ENCODE measurements at places on chromosomes 3 and 15.

GRCh38 chr15:71396536-71397125, 281.4 kb downstream of the THSD4 start:
- DNase-seq = no peak

DNA sequence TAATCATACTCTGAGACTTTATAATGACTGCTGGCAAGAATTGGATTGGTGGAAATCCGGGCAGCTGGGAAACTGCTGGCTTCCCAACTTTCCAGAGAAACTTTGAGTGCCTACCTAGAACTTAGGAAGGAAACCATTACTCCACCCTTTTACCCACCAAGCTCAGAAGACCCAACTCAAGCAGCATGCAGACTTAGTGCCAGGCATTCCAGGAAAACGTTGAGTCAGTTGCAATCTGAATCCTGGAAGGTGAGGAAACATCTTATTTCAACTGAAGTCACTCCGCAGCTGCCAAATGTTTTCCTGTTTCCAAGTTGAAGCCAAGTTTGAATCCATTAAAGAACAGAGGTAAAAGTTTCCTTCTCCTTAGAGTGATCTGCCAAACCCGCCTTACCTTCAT, 126.5 kb downstream of the ZNF385D start:
- no peak for DNase-seq

GRCh38 chr3:33900809-33901505, 102.5 kb downstream of the PDCD6IP start:
- DNase-seq = no peak

- DNase-seq = no peak
These were observed 194.3 kb downstream of the FOXP1 start for GRCh38 chr3:71389191-71389590.

DNA sequence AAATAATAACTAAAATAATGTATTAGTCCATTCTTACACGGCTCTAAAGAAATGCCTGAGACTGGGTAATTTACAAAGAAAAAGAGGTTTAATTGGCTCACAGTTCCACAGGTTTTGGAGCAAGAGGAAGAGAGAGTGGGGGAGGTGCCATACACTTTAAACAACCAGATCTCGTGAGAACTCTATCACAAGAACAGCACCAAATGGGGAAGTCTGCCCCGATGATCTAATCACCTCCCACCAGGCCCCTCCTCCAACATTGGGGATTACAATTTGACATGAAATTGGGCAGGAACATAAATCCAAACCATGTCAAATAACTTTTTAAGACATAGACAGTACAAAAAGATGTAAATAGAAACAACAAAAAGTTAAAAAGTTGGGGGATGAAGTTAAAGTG, 63.2 kb downstream of the ILDR1 start:
- DNase-seq = no peak

GRCh38 chr3:184260724-184261269, 556 bp downstream of the CAMK2N2 start:
- no peak for DNase-seq

DNA sequence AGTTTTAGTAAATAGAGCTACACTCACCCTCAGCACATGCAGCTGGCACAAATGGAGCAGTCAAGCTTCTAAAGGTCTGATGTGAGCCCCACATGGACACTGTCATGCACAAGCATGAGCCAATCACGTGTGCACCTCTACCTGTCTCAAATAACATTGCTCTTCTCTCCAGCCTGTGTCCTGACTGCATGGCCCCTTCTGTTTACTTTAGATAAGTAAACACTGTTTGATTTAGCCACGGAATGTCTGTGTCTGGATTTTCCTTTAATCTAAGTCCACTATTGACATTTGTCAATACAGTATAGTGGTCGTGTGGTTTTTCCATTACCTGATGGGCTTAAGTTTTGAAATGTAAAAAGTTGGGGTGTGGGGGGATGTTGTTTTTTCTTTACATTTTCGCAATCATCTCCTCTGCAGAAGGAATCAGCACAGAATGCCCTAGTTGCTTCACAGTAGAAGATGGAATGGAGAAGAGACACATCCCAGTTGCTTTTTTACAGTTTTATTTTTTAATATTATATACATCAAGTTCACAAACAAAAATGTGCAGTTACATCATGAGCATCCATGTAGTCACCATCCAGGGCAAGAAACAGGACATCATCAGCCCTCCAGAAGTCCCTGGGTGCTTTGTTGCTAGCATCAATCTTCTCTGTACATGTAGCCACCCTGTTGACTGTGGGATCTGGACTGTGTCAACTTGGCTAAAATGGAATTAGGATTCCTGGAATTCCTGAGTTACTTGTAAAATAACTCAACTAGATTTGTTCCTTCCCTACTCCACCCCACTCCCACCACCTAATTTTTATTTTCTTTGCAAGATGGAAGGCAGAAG, 146.1 kb downstream of the UACA start:
- DNase-seq = no peak

- no peak for DNase-seq
These were observed 472.8 kb downstream of the SHQ1 start for GRCh38 chr3:72375237-72376076.

Measured in effector CD8-positive, alpha-beta T cell (primary cell).